ENCODE measurements at places on chromosomes 3 and 15.

- DNase-seq: peak; percentile 93
These were observed 120.0 kb upstream of the ST8SIA2 start for GRCh38 chr15:92273723-92274122.

- no peak for DNase-seq
These were observed 75.5 kb upstream of the CBLB start for GRCh38 chr3:105944276-105944675.

GRCh38 chr3:56197991-56198390 lies 270.3 kb downstream of the ERC2 start:
- no peak for DNase-seq

DNA sequence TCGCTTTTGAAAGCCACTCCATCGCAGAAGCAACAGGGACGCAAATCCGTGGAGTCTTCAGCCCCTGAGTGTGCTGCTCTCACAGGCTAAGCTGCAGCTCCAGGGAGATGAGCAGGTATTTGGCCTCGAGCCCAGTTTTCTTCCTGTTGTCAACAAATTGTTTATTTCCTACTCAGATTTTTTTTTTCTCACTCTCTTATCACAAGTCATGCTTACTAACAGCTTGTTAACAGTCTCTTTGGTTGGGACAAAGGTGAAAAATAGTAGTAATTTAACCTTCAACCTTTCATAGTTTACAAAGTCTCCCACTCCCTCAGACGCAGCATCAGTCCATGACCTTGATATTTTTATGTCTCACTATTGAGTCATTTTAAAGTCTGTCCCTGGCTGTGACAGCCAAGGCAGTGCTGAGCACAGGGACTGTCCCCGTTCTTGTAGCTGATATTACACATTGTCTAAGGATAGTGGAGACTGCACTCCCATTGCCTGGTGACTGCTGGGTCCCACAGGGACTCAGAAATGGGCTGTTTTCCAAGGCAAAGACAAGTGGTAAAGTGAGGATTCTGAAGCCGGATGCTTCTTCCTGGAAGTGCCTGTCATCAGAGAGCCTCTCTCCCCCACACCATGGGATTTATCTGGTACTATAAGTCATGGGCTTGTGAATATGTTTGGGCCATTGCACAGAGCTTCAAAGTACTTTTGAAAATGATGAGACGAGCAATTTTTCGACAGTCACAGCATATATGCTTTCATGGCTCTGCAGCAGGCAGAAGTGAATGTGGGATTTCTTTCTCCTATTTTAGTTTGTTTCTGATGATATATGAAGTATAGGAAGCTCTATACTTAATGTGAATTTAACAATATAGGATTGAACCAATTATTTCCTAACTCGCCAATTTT lies 59.8 kb upstream of the UNC13C start:
- DNase-seq: no peak

DNA sequence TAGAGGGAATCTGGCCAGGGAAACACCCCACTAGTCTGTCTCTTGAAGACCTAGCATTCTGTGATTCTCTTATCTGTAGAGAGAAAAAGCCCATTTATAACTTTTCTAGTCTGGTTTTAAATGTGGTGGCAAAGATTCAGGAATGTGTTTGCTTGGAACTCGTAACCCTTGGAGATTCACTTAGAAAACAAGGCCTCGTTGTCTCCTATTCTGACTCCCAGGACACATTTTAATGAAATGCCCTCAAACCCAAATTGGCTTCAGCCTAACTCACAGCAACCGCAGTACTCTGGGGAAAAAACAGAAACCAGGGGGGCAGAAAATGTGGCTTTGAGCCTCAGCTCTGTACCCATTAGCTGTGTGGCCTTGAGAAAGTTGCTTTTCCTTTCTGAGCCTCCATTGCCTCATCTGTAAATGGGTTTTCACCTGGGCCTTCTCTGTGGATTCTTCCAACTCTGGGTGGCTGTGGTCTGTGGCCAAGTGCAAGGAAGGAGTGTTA lies 36.5 kb downstream of the RPLP1 start:
- DNase-seq: no peak

GRCh38 chr3:146125951-146126350 lies 35.0 kb downstream of the PLOD2 start:
- DNase-seq: no peak

GRCh38 chr3:43268636-43269035 lies 17.7 kb upstream of the SNRK start:
- DNase-seq: no peak

DNA sequence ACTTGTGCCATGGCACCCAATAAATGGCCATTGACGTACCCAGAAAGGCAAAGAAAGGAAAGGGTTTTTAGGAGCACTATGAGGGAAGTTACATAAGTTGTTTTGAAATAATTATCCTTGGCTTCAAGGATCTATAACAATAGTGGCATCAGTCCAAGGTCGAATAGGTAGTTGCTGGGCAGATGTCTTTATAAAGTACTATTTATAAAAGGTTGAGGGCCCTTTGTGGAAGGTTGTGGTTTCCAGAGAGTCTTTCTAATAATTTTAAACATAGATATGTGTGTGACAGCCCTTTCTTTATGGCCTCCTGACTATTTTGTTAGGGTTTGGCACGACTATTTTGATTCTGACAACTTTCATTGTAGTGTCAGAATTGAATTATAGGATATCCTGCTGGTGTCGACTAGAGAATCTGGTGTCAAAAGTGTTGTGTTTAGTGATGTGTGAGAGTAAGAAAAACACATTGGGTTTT lies 260.5 kb downstream of the PYDC2 start:
- DNase-seq: no peak

DNA sequence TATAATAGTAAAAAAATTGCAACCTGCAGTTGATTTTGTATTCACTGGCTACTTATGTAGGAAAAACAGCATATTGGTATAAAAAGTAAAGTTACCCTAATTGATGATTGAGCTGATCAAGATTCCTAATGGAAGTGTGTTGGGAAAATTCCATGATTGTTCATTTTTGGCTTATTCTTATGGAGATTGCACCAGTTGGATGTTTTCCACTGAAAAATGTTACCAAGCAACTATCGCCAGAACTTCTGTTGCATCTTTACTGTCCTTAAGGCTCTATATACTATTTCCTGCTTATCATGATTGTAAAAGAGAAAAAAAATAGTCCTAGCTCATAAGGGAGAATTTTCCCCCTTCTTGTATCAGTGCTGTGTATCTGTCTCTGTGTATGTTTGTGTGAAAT lies 48.6 kb downstream of the SLC25A26 start:
- DNase-seq: no peak

GRCh38 chr3:180825964-180826363 lies 86.5 kb upstream of the FXR1 start:
- DNase-seq: no peak

DNA sequence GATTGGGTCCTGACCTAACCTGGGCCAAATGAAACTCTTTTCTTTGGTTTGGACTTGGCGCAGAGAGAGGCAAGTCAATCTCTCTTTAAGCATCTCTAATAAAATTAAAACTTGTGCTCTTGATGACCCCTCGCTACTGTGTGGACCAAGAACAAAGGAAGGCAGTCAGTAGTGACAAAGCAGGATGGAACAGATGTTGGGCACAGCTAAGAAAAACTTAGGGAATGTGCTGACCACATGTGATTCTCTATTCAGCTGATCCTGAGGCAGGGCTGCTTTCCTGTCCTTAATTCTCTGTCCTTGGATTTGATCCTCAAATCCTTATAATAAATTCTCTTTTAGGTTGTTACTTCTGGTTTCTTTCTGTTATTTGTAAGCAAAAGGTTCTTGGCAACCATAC lies 259.9 kb downstream of the ZIC1 start:
- DNase-seq: no peak

DNA sequence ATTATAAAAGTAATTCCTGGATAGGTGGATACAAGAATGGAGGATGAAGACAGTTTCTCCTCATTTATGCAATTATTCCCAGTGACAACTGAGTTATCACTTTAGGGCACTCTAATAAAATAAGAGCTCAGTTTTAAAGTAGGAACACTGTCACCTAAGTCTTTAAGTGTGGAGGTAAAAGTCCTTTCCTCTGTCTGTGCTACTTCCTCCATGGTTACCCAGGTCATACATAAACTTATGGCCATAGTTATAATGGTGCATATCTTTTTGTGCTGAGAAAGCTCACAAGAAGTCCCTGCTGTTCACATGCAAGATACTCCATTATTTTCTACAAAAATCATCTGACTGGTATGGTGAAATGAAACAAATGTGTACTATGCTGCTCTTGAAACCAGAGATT lies 1093.6 kb downstream of the IGSF11 start:
- no peak for DNase-seq

DNA sequence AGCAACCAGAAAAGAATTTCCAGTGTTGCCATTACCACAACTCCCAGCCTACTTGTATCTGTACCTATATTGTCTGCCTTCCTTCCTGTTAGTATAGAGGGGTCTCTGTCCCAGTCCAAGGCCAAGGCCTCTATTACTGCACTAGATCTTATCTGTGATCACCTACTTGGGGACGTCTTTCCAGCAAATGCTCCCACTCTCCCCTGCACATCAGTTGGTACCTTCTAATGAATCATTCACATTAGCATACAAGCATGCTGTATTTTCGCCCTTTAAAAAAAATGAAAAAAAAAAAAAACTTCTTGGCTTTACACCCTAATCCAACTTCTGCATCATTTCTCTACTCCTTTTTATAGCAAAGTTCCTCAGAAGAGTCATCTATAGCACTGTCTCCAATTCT lies 4.8 kb upstream of the AVEN start:
- no peak for DNase-seq

- no peak for DNase-seq
These were observed 749.9 kb downstream of the TBL1XR1 start for GRCh38 chr3:176447369-176447768.

- DNase-seq: no peak
These were observed 43.0 kb upstream of the ATP2C1 start for GRCh38 chr3:130850843-130851242.

GRCh38 chr3:105834768-105835167 lies 34.0 kb downstream of the CBLB start:
- no peak for DNase-seq

DNA sequence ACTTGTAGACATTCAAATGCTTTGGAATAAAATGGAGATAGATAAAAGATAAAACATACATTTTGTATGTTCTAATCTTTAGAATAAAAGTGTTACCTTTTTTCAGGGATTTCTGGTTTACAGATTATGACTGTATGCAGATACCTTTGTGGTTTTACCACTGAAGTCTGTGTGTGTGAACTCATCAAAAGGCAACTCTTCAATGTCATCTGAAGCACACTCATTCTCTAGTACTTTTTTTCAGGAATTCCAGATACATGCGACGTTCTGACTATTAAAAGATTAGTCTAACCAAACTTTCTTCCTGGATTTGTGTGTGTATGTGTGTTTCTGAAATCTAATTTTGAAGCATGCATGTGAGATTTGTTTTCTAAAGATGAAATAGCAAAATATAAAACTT lies 188.6 kb downstream of the NLGN1 start:
- DNase-seq: no peak

- no peak for DNase-seq
These were observed 28.9 kb downstream of the IGSF10 start for GRCh38 chr3:151431940-151432339.

- no peak for DNase-seq
These were observed 74.0 kb downstream of the MOBP start for GRCh38 chr3:39541442-39541841.

- DNase-seq: no peak
These were observed 35.3 kb upstream of the ABHD10 start for GRCh38 chr3:111943533-111943932.

DNA sequence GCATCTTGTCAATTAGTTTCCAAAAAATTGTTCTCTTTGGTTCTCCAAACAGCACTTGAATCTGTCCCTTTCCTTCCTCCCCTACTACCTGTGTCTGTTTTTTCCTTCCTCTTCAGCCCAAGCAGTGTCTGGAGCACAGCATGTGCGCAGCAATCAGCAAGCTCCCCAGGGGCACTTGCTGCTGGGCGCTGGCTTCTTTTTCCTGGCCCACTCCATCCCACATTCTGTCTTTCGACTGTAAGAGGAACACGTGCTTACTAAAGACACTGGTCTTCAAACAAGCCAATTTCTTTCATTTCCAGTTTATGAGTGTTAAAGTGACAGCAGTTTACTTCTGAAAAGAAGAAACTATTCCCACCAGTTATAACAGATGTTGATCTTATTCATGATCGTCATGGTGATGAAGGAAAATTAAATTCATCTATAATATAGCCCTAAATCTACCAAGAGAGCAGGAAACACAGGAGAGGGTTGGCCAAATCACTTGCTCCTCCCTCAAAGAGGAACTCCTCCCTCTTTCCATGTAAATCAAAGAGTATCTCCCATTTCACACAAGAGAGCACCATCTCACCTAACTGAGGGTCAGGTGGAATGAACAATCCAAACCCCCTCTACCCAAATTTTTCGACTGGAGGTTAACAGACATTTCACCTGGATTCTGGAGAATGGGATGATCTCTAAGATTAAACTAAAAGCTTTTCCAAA lies 115.4 kb downstream of the IGF2BP2 start:
- peak; percentile 51 for DNase-seq
